ENCODE measurements at places on chromosomes 5 and 9.

- no peak for DNase-seq
Observed at GRCh38 chr5:164005071-164005470, 499.7 kb downstream of the MAT2B start.

DNA sequence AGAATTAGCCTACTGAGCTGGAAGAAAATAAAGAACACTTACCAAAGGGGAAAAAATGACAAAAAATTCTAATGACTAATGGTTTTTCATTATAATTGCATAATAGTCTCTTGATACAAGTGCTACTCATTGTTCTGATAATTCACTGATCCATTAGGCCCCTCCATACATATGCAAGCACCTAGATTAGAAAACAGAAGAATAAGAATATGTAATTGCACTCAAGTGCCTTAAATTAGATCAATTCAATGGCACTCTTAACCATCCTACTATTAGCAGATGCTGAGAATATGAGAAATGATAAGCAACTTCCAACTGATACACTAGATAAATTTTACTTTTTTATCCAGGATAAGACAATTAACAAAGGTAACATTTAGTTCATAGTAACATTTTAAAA is 440.9 kb upstream of the C9orf72 start:
- no peak for DNase-seq

DNA sequence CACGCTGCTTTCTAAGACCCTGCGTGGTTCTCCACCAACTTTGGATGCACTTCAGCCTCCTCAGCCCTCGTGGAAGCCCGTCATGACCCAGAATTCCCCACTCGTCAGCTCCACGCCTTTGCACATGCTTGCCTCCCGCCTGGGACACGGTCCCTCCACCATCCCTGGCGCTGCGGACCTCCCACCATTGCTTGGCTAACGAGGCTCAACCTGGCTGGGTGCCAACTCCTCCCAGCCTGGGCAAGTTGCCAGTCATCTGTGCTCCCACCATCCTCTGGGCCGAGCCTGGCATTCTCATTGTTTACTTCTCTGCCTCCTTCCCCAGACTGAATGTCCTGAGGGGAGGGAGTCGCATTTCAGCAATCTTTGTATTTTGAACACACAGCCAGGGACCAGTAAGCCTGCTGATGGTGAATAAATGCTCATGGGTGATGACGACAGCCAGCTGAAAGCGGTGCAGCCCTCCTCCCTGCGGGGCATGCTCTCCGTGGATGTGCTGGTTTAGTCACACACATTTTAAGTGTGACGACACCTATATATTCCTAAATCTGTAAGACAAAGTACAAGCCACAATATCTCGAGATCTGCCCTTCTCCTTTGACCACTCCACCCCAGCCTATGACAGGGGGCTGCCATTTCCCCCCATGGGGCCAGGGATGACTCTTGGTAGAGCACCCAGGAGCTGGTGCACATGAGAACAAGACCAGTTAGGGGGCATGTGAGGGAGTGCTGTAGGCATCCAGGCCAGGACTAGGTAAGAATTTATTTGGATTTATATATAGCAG is 37.6 kb downstream of the ANKRD33B start:
- peak; percentile 90 for DNase-seq

DNA sequence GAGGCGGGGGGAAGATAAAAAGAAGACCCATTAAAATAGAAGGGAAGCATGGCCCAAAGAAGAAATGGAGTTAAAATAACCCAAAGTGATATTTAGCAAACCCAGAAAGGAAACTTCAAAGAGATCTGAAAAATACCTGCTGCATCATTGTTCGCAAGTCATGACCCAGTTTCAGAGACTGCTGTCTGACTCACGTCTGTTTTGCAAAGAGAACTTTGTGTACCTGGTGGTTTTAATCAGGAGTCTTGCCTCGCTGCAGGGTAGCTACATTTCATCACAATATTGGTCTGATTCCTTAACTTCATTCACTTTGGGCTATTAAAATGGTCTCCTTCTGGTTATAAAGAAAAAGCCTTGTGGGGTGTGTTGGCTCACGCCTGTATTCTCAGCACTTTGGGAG is 461.1 kb upstream of the DAP start:
- no peak for DNase-seq

- DNase-seq: no peak
Observed at GRCh38 chr5:168227973-168228615, 63.4 kb upstream of the WWC1 start.

- no peak for DNase-seq
Observed at GRCh38 chr5:1431021-1431811, 14.0 kb downstream of the SLC6A3 start.

DNA sequence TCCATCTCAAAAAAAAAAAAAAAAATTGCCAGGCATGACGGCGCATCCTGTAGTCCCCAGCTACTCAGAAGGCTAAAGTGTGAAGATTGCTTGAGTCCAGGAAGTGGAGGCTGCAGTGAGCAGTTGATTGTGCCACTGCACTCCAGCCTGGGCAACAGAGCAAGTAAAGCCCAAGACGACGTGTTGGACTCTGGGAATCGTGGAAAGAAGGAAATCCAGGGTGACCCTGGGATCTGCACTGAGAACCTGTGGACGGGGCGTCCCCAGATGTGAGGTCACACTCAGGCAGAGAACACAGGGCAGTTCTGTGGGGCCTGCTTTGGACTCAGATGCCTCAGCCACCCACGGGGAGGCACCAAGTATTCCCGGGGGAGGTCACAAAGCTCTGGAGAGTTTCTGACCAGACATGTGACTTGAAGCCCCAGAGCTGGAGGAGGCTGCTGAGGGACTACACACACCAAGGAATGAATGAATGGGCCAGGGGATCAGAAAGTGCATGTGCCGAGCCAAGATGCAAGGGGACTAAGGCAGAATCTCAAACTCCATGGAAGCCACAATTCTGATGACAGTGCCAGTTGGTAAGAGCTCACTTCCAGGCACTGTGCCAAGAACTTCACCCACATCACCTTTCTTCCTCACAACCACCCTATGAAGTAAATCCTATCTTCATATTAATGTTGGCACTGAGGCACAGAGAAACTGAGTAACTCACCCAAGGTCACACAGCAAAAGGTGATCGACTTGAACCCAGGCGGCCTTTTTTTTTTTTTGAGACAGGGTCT is 12.9 kb downstream of the DYNC2I2 start:
- no peak for DNase-seq

DNA sequence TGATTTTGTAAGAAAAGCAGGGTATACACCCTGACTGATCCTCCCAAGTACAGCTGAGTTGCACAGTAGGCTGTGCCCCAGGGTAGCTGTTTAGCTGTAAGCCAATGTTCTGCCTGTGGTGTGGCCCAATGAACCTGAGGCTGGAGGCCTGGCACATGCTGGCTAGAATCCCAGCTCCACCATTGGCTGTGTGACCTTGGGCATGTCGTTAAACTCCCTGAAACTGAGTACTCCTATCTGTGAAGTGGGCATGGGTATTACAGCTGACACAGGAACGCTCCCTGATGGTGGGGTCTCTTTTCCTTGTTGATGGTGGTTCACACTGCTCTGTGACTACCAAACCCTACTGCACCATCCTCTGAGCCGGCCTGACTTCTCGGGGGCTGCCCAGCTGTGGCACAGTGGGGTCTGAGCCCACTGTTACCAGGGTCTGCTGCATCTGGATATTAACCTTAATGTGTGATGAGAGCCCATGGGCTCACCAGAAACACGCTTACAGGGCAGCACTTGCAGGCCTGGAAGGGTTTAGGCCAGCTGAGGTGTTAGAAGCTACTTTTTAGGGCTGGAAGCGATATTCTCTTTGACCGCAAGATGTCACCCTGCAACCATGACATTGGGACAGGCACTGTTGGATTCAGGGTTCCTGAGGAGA is 7.0 kb upstream of the GADD45G start:
- no peak for DNase-seq

GRCh38 chr5:76175821-76176403 is 92.7 kb downstream of the SV2C start:
- no peak for DNase-seq

GRCh38 chr5:115262321-115263077 is at the start of gene PGGT1B:
TSS of gene PGGT1B (minus strand) at chr5:115262877. CDS start at chr5:115262851, 26 bp downstream.
- peak; percentile 35 for DNase-seq

DNA sequence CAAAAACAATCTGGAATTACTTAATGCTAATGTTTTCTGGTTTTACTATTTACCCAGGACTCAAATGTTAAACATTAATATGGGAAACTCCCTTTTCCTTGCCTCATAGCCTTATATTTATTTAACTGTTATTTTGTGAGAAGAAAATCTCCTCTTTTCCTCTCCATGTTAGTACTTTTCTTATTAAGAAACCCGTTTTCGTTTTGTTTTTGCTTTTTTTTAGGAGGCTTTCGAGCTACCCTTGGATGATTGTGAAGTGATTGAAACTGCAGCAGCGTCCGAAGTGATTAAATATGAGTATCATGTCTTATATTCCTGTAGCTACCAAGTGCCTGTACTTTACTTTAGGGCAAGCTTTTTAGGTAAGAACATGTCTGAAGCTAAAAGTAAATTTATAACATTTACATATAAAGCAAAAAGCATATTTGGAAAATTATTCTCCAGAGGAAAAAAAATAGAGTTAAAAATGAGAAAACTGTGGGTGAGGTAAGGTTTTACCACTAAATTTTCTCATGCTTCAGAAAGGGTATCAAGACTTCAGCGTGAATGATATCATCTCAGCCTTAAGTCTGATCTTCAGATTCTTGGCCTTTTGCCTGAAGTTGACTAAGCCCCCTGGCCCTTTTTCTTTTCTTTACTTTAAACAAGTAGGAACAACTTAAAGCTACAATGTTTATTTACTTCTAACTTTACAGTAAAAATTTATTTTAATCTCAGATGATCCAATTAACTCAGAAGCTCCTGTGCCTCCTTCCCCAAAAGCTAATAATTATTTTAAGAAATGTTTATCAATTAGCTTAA is 113.8 kb downstream of the RPS23 start:
- no peak for DNase-seq

- DNase-seq: no peak
Observed at GRCh38 chr5:124908581-124909451, 162.4 kb upstream of the ZNF608 start.

DNA sequence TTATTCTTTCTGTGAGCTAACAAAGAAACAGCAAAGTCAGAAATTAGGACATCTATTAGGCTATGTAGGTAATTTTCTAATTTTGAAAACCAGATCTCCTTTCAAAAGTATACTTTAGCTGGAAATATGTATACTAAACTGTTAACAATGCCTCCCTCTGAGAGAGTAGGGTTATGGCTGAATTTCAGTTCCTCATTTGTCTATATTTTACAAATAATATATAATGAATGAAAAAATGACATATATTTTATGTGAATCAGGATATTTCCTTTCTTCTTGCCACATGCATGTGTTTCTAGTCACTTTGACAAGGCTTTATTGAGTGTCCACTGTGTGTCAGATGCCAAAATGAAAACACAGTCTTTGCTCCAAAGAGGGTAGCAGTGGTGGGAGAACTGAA is 15.4 kb downstream of the HACD4 start:
- no peak for DNase-seq

DNA sequence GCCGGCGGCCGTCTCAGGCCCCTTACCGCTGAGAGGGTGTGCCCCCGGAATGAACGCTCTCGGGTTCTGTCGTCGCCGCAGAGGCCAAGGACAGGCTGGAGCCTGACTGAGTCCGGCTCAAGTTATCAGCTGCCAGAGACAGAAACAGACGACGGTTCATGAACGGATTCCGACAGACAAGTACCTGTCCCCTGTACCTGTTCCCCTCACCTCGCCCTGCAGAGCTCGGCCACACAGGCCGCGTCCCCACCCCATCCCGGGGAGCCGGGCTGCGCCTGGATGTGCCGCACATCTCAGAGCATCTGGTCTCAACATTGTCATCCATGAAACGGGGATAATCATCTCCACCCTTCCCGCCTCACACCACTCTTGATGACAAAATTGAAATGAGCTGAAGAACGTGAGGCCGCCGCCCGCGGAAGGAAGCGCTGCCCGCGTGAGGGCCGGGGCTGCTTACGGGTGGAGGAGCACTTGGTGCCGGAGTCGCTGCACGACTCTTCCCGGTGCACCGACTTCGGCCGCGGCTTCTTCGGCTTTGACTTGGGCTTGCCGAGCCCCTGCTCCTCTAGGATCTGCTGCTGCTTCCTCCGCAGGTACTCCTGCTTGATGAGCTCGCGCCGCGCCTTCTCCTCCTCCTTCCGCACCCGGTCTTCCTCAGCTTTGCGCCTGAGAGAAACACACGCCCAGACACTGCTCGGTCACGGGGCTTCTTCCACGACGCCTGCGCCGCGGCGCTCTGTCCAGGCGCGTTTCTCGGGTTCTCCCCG is 89.2 kb downstream of the CAMSAP1 start:
- no peak for DNase-seq

- DNase-seq: no peak
Observed at GRCh38 chr5:150599281-150599680, 41.2 kb upstream of the SYNPO start.

- DNase-seq: no peak
Observed at GRCh38 chr9:79201636-79202035, 370.1 kb upstream of the TLE4 start.

- DNase-seq: no peak
Observed at GRCh38 chr5:61704289-61704688, 372.2 kb downstream of the ZSWIM6 start.

GRCh38 chr5:178216779-178217178 is 12.4 kb downstream of the HNRNPAB start:
- no peak for DNase-seq

- no peak for DNase-seq
Observed at GRCh38 chr5:1767524-1768282, 31.9 kb downstream of the MRPL36 start.

DNA sequence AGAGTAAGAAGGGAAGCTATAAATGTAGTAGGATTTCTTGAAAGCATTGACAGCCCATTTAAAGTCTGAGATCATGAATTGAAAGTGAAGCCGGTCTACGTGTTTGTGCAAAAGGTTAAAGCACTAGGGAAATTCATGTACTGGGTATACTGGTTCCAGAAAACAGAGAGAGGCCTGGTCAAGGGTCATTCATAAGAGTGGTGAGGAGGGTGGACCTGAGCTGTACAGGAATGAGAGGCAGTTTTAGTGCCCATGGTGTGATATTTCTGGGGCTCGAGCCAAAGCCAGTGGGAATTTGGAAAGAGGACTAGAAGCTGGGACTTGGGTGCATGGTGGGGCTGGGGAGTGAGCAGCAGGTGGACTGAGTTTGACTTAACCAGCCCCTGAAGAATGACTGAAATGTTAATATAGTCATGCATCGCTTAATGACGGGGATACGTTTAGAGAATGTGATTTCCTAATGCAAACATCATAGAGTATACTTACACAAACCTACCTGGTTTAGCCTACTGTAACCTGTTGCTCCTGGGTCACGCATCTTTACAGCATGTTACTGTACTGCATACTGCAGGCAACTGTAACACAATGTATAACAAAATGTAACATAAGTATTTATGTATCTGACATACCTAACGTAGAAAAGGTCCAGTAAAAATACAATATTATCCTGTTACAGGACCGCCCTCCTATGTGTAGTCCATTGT is 173.0 kb downstream of the MAST4 start:
- DNase-seq: no peak

All from NCI-H1048 (cell line).